ENCODE measurements at places on chromosomes 1 and 21.

DNA sequence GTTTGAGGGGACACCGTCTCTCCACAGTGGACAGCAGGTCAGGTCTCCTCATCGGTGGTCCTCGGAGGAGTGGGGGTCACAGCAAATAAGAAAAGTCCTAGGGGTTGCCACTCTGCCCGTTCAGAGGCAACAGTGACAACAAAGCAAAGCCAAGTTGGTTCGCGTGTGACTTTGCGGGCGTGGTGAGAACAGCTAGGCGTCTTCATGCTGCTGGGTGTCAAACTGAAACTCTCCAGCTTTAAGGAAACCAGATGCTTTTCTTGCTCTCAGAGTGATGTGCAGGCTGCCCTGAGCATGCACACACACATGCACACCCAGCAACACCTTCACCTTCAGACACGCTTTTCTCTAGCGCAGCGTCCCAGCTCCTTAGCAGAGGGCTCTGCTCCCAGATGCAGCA is 70.1 kb upstream of the ARHGEF16 start:
- DNase-seq: no peak

DNA sequence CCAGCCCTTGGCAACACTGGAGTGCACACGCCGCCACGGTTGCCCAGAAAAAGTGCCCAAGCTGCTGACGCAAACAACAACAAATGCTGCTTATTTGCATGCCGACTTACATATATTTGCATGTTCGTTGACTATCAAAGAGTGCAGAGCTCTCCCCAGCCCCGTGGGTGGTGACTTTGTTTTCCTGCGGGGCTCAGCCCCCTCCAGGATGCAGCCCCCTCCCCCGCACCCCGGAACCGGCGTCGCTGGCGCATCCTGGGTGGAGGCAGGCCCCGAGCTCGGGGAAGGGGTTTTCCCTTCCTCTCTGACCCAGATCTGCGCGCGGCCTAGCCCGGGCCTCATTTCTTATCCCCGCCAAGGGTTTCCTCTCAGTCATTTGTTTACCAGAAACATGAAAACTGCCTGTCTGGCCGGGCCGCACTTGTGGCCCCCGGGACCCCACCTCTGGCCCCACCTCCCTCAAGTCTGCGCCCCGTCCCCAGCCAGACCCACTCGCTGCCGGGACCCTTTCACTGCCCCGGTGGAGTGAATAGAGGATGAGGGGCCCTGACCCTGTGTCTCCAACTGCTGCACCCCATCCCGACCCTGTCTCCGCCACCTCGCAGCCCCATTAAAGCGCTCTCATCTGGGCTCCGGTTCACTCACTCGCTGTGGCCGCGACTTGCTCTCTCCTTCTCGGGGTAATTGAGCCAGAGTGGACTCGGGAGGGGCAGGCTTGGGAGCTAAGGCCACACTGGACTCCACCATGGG is 5.5 kb downstream of the TNFRSF25 start:
- no peak for DNase-seq

DNA sequence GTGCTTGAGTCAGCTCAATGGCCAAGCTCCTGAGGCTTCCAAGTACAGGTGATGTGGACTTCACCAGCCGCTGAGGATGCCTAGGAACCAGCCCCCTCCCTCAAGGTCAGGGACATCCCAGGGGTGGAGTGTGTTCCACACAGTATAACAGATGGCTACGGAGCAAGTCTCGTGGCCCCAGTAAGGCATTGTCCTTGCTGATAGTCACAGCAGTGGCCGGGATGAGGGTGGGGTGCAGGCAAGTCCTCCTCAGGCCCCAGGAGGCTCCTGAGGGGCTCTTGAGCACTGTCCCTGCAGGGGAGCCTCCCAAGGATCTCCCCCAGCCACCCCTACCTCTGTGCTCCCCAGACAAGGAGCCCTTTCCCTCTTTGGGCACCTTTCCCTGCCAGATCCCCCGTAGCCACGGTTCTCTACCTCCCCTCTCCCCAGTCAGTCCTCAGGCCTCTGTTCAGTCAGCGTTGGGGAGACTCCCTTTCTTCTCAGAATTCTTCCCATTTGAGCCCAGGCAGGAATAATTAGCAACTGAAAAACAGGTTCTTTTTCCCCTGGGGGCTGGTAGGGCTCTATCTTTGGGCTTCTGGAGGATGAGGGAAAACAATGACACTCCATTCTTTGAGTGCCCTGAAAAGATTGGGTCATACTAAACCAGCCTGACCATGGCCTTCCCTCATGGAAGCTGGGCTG is 7.1 kb upstream of the THEM5 start:
- DNase-seq: no peak

GRCh38 chr1:74246315-74246714 is 11.1 kb downstream of the TNNI3K start:
- DNase-seq: no peak

- no peak for DNase-seq
Observed at GRCh38 chr1:41830726-41831125, 88.0 kb downstream of the HIVEP3 start.

DNA sequence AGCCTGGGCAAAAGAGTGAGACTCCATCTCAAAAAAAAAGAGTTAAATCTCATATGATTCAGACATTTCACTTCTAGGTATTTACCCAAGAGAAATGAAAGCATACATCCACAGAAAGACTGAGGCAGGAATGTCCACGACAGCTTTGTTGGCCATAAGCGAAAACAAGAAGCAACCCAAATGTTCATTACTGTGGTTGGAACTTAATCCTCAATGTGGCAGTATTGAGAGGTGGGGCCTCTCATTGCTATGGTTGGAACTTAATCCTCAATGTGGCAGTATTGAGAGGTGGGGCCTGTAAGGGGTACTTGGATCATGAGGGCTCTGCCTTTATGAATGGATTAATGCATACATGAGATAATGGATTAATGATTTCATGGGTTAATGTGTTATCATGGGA is 15.2 kb downstream of the C21orf58 start:
- DNase-seq: no peak

GRCh38 chr1:208445758-208446203 is 201.6 kb upstream of the PLXNA2 start:
- DNase-seq: no peak

- no peak for DNase-seq
Observed at GRCh38 chr1:156386949-156387869, 18.2 kb downstream of the RHBG start.

- DNase-seq: peak; percentile 9
Observed at GRCh38 chr1:64378826-64379225, 91.1 kb upstream of the CACHD1 start.

GRCh38 chr1:185745165-185745564 is 11.0 kb downstream of the HMCN1 start:
- no peak for DNase-seq

GRCh38 chr1:206907304-206907991 is 10.2 kb downstream of the IL24 start:
- no peak for DNase-seq

GRCh38 chr1:175597969-175598765 is 145.2 kb downstream of the TNR start:
- peak; percentile 71 for DNase-seq

GRCh38 chr1:90012300-90012699 is 17.4 kb downstream of the ZNF326 start:
- DNase-seq: no peak

DNA sequence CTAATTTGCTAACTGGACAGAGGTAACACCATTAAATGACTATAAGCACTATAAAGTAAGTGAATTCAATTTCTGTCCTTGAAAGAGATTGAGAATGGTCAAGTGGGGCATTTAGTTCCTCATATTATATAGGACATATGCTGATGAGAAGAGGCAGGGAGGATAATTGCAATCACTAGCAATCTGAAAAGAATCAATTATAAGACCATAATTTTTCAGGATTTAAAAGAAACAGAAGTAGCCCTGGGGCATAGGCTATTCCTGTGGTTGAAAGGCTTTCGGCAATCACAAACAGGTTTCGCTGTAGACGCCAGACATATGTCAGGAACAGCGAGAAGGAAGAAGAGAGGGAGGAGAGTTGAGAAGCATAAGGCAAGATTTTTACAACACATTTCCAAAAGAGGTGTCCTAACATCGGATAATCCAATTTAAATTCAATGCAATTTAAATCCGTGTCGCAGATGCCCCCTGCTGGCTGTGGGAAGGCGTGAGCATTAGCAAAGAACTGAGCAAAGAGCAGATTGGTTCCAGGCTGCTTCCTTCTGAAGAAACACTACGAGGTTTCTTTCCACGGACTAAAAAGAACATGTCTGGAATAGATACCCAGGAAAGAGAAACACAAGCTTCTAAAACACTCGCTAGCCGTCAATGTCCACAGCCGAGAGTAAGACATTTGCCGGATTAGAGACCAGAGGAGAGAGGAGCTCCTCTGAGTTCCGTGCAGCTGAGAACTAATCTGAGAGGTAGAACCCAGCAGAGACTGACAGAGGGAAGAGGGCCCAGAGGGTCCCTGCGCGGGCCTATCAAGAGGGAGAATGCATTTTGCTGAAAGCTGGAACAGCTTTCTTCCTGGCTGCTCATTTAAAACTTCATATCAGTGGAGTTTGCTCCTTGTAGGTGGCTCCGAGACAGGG is 27.9 kb downstream of the RGS5 start:
- peak; percentile 63 for DNase-seq

DNA sequence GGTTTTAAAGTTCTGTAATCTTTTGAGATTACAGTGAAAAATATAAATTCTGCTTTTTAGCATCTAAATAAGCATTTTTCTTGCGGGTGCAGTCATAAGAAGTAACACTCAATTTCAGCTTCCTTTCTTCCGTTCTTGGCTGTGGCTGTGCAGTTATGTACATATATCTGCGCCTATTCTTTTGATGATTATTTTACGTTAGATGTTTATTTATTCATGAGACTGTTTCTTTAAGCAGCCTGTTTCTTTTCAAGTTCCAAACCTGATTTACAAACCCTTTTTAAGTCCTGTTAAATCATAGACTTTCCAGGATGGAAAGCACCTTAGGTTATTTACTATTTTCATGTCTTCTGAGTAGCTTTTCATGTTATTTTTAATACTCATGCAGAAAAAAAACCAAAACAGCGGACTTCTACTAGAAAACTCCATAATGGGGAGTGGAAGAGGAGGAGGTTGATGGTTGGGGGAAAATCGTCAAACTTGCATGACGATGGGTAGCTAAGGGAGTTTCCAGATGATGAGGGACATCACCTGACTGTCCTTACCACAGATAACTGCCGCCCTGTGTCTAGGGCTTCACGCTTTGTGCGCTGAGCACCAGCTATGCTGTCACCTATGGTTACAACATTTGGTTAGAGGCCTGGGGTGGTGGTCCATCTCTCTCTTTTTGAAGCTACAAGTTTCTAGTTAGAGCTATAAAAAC is 2.6 kb downstream of the PRDM2 start:
- no peak for DNase-seq

GRCh38 chr1:181784039-181784683 is 277.4 kb downstream of the ZNF648 start:
- no peak for DNase-seq

GRCh38 chr1:24659993-24660665 is 17.0 kb downstream of the SRRM1 start:
- no peak for DNase-seq

GRCh38 chr21:30813174-30813573 is at the start of gene KRTAP8-1:
KRTAP8-1 (minus strand) TSS chr21:30813274; CDS start chr21:30813220, 54 bp downstream.
- no peak for DNase-seq

DNA sequence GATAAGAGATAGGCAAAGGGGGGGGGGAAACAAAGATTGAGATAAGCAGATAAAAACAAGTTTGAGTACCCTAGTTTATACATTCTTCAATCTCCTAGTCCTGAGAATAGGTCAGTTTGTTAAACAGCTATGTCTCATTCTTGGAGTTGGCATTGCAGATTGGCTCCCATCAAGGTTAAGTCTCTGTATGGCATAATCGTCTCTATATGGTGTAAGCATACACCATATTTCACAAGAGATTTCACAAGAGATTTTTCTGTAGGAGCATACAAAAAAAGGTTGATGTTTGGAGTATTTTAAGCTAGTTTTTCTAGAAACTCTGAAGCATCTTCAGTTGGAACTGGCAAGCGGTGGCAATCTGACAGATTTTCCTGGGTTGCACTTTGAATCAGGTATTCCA is 35.8 kb downstream of the NCAM2 start:
- no peak for DNase-seq

GRCh38 chr1:5526822-5527551 is 465.2 kb downstream of the NPHP4 start:
- DNase-seq: no peak

DNA sequence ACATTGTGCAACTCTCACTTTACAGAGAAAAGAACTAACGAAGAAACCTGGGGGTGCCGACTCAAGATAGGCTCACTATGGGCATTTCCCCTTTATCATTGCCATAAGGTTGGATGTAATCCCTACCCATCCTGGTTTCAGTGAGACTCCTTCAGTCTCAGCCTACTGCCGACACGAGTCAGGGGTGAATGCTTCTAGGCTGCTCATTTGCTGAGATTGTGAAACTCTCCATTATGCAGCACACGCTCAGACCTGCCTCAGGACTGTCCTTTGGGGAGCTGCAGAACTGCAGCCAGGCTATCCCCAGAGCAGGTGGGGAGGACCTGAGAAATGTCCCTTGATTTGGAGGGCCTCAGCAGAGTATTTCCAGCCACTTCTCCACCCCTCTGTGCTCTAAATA is 22.2 kb downstream of the TSHB start:
- no peak for DNase-seq

GRCh38 chr1:230919207-230919606 is 50.9 kb upstream of the C1orf198 start:
- DNase-seq: no peak

DNA sequence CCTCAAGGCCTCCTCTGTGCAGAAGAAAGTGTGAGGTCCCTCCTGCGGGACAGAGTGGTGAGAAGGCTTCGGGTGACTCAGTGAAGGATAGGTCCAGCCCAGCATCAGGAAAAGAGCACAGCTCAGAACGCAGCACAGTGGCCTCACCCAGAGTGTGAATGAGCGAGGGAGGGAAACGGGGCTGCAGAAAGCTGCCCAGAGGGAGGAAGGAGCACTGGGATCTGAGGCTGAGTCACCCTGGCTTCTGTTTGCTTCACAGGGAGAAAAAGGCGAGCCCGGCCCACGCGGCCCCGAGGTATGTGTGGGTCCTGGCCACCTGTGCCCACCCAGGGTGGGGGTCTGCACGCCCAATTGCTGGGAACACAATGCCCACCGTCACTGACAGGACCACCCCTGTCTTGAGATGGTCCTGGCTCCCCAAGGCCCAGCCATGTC is 24.3 kb downstream of the COL6A2 start:
- peak; percentile 33 for DNase-seq

GRCh38 chr21:29546071-29546470 is 247.3 kb downstream of the BACH1 start:
- DNase-seq: no peak

GRCh38 chr1:232221802-232222499 is 408.0 kb downstream of the SIPA1L2 start:
- DNase-seq: peak; percentile 53

- DNase-seq: no peak
Observed at GRCh38 chr21:29418813-29419212, 120.1 kb downstream of the BACH1 start.
